ENCODE measurements at places on chromosomes 6 and 20. TPM values are rescaled to one million over a fixed set of nuclear protein-coding genes. Genes with fewer than 3 reads are reported as not detected.

The ME1 gene
- total RNA-seq: 31.7 TPM

The PLN gene
- total RNA-seq: 5.6 TPM

The TSPO2 gene
- not detected for total RNA-seq

The SLC22A3 gene
- total RNA-seq: 8.6 TPM

The BPHL gene
- 25.1 TPM for total RNA-seq

The RRBP1 gene
- total RNA-seq: 170 TPM

The PDE10A gene
- 15.6 TPM for total RNA-seq

The GSTA4 gene
- 20.4 TPM for total RNA-seq

The IP6K3 gene
- 0.13 TPM for total RNA-seq

GRCh38 chr6:100084991-100085364, 91.0 kb upstream of the MCHR2 start:
- DNase-seq: no peak

GRCh38 chr6:167951781-167952511, 45.5 kb upstream of the KIF25 start:
- no peak for DNase-seq

DNA sequence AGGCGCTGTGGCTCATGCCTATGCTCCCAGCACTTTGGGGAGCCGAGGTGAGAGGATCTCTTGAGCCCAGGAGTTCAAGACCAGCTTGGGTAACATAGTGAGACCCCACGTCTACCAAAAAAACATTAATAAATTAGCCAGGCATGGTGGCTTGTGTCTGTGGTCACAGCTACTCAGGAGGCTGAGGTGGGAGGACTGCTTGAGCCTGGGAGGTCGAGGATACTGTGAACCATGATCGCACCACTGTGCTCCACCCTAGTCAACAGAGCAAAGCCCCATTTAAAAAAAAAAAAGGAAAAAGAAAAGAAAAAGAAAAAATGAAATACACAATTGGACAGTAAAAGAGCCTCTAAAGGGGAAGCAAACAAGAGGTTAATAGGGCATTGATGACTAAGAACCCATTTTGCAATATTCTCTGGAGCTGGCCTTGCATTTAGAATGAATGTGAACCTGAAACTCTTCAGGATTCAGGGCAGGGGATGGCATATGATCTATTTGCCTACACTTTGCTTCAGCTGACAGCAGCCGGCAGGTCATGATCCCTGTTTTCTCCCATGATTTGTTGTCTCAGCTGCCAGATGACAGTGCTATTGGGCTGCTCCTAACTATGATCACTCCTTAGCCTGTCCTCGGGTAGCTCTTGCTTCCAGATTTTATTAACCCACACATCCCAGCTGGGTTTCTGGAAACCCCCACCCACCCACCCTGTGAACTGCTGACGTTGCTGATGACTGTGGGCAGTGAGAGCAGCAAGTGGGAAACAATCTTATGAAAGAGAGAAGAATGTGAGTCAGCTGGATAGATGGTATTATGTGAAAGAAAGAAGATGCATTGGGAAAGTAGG, 83.8 kb upstream of the ELOVL5 start:
- DNase-seq: no peak

Measured in mesenteric fat pad (tissue), 1 donor.